ENCODE measurements at places on chromosomes 5 and 9.

DNA sequence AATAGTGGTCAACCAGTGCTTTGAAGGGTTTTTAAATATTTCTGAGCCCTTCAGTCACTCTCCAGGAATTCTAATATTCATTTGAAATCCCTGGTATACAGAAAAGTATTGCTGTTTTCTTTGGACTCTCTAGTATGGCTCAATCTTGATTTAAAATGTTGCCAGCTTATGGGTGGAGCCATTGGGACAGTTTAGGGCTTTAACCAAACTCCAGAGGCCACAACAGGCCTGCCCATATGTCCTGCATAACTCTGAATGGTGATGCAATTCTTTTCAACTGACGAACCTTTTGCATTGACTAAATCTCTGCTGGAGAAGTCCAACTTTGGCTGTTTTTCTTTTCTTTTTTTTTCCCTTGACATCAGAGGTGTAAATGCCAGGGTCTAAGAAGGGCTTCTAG lies 10.3 kb upstream of the ANKHD1 start:
- DNase-seq: no peak

GRCh38 chr5:37490120-37490810 lies 111.1 kb downstream of the WDR70 start:
- DNase-seq: no peak

DNA sequence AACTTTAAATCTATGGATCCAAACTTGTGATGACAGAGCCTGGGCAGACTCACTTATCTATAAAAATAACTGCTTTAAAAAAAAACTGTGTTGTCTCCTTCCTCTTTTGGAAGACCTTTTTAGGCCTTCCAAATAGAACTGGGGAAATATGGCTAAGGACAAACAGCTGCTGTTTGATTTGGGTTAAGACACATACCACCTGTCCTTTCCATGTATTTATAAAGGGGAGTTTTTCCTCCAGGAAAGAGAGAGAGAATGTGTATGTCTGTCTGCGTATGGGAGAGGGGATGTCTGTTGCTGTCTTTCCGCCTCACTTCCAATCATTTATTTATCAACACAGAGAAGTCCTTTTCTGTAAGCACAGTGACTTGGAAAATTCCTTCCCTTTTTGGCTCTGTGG lies 2.8 kb downstream of the ARHGEF37 start:
- DNase-seq: no peak

DNA sequence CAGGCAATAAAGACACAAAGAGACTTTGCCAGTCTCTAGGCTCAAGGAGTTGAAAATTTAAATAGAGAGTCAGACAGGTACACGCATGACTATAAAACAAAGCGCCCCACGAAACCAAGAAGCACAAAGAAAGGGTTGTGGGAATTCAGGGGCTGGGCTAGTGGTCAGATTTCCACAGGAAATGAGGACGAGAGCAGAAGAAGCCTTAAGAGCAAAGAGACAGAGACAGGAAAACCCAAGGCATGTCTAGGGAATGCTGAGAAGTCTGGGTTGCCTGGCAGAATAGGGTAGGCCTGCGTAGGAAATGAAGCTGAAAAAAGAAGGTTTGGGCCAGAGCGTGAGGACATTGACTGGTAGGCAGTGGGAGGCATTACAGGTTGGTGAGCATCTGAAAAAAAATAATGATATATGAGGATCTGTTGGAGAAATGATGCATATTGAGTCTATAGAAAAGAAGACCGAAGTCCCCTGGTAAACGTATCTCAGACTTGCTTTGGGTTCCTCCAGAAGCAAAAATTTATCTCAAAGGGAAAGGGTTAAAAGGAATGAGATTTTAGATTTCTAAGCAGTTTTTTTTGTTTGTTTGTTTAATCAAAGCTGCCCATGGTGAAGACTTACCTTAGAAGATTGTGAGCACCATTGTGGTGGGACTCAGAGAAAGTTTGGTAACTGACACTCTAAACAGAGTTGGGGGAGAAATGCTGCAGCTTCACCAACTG lies 51.8 kb downstream of the SLC1A3 start:
- no peak for DNase-seq

DNA sequence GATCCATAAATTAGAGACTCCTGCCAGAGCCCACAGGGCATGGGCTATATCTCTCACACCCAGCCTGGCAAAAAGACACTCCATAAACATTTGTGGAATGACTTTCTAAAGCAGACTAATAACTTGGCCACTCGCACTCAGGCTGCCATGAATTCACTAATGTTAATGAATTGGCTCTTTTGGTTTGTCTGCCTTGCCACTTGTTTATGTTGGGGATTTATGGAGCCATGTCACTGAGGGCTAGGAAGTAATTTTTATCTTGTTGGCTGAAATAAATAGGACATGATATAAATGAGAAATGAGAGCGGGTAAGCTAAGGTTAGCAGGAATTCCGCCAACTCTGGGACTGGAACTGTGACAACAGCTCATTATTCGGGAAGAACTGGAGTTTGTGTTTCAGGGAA lies 55.2 kb downstream of the DROSHA start:
- DNase-seq: no peak

- no peak for DNase-seq
Observed at GRCh38 chr9:76900884-76901440, 5.0 kb downstream of the PRUNE2 start.

- no peak for DNase-seq
Observed at GRCh38 chr5:372556-372995, 51.1 kb downstream of the AHRR start.

DNA sequence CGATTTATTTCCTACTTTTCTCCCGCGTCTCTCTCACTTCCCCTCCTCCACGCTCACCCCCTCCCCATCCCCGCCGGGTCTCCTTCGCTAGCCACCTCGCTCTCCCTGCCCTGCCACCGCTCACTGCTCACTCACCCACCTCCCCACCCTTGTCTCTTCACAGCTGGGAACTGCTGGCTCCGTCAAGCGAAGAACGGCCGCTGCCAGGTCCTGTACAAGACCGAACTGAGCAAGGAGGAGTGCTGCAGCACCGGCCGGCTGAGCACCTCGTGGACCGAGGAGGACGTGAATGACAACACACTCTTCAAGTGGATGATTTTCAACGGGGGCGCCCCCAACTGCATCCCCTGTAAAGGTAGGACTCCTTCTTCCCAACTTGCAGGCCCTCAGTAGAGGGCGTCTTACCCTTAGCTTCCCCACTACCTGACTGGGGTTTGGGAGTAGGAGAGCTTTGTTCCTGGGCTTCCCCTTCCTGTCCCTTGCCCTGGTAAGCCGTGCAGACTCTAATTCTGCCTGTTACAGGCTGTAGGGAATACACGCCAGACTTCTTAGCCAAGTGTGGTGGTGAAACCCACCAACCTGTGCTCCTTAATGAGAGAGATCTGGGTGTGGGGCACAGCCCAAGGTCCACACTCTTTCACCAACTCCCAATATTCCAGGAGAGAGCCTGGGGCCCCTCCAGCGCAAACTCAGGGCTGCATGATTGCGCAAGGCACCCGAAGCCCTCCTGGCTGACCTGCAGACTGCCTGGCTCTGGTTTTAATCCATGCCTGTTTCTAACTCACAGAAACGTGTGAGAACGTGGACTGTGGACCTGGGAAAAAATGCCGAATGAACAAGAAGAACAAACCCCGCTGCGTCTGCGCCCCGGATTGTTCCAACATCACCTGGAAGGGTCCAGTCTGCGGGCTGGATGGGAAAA lies 2.5 kb downstream of the FST start:
- DNase-seq: peak; percentile 4

DNA sequence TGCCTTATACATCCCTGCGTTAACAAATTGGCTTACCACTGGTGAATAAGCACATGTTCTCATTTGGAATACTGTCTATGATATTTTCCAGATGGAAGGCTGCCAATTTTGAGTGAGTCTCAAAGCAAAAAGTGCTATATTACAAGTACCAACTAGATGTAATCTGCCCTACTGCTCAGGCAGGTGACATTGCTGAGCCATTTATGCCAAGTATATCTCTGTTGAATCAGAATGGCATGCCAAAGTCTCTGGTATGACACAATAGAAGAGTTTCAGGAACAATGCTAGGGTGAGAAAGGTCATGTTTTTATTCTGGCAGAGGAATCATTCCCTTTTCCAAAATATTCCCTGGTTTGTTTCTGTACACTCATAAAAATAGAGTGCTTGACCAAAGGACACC lies 356.5 kb downstream of the CDH9 start:
- no peak for DNase-seq

- DNase-seq: no peak
Observed at GRCh38 chr5:173413471-173413982, 85.3 kb upstream of the STC2 start.

- DNase-seq: no peak
Observed at GRCh38 chr5:15597804-15598203, 97.8 kb downstream of the FBXL7 start.

DNA sequence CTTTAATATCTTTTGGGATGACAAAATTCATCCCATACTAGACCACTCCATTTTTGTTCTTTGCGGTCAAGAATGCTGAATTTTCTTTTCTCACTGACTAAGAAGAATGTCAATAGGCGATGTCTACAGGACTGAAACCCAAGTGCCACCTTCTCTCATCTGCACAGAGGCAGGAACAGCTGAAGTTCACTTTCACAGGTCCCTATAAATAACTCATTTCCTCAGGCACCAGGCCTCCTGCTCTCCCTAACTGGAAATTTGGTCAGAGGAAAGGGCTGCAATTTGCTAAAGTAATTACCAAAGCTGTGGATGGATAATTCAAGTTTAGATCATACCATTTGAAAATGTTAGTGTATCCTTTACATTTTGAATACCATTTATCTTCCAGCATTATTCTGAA lies 142.9 kb downstream of the DIRAS2 start:
- no peak for DNase-seq

DNA sequence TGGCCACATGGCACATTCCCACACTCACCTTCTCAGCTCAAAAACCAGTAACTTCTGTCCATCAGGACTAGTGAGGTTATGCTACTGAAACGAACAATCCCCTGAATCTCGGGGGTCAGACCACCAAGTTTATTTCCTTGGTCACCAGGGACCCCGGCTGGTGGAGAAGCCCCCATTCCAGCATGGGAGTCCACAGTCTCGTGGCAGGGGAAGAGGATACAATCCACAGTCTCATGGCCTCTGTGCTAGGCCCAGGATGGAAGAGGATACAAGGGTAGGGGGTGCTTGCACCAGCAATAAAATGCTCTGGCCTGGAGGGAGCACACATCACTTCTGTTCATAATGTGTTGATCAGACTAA lies 7.4 kb upstream of the CARD19 start:
- no peak for DNase-seq

DNA sequence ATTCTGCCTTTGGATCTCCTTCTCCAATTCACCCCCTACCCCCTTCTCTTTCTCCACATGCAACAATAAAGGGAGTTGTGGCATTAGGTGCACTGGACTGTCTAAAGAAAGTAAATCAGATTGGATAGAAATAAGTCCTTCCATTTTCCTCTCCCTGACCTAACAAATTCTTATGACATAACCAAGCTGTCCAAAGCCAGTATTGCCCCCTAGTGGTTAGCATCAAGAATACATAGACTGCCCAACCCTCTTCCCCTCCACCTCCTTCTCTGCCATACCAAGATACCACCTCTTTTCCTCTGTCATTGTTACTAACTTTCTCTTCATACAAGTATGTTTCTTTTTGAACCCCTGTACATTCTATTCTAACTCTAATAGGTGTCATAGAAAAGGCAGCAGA lies 45.7 kb downstream of the PPARGC1B start:
- no peak for DNase-seq

- no peak for DNase-seq
Observed at GRCh38 chr5:170629566-170630175, 125.9 kb downstream of the KCNIP1 start.

DNA sequence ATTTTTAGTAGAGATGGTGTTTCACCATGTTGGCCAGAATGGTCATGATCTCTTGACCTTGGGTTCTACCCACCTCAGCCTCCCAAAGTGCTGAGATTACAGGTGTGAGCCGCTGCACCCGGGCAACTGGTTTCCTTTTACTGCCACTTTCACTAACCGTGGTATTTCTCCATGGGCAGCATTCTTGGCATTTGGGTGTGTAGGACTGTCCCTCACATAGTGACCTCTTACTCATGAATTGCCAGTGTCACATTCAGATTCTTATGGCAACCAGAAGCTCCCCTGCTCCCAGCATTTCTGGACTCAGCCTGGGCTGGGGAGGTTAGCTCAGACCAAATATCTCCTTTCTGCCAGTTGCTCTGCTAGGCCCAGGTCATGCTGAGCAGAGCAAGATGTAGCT lies 50.1 kb downstream of the FOXI1 start:
- no peak for DNase-seq

- no peak for DNase-seq
Observed at GRCh38 chr5:168030912-168031311, 260.5 kb upstream of the WWC1 start.

All from activated T-helper 1 cell treated with anti-CD3 and anti-CD28 coated beads, Interleukin-2, amount 50 U/mL, for 16 hours (primary cell).